ENCODE measurements at places on chromosomes 16 and 17. TPM values are rescaled to one million over a fixed set of nuclear protein-coding genes. Genes with fewer than 3 reads are reported as not detected.

DNA sequence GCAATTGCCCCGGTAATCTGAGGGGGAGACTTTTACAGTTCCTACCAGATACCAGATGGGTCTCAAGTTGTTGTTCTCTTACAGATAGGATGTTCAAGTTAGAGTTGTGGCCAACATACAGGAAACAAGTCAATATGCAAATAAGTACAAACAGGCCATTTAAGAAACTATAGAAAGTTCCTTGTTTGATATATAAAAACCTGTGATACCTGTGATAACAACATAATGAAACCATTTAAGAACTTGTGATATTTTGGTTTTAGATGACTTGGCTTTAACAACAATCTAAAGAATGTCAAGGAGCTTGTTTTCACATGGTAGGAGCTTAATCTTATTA is 16.8 kb downstream of the CDR2 start:
- no peak for DNase-seq

- DNase-seq: no peak
Observed at GRCh38 chr17:7612294-7612640, 2.4 kb downstream of the FXR2 start.

DNA sequence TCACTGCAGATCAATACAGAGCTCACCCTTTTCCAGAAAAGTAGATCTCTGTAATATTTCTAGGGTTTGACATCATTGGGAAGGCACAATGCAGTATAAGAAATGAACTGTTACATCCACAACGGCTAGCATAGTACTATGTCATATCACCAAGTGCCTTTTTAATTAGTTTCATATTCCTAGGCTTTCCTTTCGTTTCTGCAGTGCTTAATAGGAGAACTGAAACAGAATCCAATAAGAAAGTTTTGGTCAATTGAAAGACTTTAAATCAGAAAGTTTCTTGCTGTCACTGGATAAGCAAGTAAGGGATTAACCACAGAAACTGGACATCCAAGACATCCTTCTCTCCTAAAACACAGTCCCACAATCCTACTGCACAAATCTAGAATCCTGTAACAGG is 3.5 kb upstream of the RNF43 start:
- DNase-seq: no peak

DNA sequence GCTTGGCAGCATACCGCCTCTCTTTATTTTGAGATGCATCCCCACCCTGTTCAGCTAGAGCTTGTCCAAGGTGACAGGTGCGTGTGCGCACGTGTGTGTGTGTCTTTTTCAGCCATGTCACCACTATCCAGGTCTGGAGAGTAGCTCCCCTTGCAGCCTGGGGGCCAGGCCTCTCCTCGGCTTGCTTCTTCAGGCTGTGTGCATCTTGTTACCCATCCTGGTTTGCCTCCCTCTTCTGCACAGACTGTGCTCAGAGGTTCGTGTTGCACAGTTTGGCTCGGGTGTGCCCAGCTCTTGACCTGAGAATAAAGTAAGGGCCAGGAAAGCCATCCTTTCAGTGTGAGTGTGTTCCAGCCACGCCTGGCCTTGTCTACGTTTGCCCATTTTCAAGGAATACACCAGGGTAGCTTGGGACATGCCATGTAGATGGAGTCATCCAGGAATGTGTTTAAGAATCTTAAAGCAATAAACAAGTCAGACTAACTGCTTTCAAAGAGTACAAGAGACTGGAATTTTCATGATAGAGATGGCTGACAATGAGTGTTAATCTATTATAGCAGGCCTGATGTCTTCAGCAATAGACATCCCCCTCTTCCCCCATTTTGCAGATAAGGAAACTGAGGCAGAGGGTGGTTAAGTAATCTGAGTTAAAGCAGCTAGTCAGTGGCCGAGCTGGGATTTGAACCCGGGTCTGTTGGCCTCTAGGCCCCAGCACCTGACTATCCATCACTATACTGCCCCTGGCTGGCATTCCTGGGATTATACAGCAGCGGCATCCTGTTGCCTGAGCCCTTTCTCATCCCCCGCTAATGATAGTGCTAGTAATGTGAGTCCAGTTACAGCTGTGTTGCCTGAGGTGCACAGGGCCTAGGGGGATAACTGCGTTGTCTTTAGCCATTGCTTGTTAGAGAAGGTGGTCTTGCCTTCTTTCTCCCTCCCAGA is 77.9 kb downstream of the KSR1 start:
- DNase-seq: peak; percentile 86

DNA sequence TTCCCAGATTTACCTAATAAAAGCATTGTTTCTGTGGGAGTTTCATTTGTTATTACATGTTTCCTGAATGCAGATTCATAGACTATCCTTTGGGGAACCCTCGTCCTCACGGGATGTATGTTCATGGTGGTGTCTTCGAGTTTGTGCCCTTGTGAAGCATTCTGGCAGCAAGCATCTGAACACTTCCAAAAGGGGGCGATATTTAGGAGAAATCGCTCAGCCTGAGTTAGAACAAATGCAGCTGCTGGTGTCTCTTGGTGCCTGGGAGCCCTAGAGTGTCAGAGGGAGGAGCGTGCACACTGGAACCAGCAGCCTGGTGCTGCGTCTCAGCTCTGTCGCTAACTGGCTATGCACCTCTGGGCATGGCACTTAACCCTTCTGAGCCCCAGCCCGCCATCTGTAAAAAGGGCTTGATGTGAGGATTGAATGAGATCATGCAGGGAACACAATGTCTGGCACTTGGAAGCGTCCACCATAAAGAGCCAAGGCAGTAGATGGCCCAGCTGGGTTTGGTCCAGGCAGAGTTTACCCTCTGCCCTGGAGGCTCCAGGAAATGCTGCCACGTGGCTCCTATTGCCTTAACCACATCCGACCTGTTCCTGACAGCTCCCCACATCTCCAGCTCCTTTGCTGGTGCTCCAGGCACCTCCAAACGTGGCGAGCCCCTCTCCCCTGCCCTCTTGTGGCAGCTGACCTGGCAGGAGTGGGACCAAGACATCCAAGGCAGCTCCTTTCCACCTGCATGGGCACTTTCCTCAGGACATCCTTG is 25.0 kb upstream of the C16orf78 start:
- no peak for DNase-seq

DNA sequence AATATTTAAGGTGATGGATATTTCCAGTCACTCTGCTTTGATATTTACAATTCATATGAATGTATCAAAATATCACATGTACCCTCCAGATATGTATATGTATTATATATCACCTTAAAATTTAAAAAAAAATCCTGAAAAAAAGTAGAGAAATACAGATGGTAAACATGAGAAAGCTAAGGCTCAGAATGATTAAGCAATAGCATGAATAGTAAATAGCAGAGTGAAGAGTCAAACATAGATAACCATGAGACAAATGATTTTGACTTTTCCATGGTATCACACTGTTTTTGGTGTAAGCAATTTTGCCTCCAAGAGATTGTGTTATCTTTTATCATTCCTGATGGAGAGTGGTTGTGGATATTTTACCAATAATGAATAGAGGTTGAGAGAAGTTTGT is 868.8 kb downstream of the CDH11 start:
- DNase-seq: no peak

DNA sequence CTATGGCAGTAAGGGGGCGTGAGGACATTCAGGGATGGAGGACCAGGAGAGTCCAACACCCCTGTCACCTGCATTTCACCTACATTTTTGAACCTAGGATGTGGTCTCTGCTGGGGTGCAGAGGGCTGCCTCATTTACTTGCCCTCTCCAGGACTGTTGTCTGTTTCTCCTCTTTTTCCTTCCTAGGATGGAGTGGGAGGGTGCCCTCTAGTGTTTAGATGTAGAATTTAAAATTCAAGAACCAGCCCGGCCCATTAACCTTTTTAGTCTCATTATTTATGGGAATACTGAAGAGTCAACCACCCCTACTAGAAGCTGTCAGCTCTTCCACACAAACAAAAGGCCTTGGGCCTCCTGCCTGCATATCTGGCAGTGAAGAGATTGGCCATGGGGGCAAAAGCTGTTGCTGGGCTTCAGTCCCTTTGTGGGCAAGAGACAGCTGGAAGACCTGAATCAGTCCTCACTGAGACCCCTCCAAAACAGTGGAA is 2.5 kb upstream of the STARD3 start:
- DNase-seq: no peak

DNA sequence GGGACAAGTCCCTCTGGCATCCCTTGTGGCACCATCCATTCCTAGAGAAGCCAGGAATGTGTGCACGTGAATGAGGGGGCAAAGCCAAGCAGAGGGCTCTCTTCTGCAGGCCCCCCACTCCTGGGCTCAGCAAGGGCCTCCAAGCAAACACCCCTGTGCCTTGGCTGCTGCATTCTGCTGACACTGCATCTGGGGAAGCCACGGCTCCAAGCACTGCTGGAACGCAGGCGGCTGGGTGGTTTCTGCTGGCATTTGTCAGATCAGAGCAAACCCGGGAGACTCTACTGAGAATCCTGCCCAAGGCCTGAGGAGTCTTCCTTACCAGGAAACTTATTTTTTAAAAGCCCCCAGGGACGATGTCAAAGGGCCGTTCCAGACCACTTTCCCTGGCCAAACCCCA is 23.3 kb downstream of the ATP6V0D1 start:
- no peak for DNase-seq

DNA sequence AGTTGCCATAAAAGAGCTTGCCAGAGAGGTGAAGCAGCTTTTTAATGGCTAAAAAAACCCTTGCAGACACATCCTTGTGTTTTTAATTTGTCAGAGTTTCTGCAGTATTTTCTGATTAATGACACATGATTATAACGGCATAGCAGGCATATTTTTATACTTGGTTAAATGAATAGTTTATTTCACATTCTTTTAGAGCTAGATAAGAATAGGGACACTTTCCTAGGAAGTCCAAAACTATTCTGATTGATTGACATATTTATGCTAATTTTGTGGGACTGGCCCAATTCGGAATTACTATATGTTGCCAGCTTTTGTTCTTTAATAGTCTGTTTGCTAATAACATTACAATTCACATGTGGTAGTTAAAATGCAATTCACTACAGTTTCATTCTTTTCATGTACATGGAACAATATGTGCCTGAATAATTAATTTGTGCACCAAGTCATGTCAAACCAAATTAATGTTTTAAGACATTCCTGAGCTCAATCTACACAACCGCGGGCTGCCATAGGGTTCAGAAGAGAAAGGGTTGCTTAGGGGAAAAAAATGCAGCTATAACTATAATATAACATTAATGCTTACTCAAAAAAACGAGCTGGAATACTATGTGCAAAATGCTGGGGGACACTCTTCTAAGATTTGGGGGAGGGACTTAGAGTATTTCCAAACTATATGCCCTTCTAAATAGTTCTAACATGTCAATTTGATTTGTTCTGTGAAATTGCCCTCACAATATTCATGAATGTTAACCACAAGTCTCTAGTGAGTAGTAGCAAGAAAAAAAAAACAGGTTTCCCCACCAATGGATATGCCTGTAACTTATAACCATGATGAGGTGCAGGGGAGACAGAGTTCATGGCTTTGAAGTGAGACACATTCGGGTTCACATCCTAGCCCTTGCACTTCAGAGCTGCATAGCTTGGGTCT is 305.4 kb downstream of the CEP112 start:
- DNase-seq: no peak

GRCh38 chr16:2095918-2096582 is 39.6 kb downstream of the PKD1 start:
- DNase-seq: peak; percentile 63

DNA sequence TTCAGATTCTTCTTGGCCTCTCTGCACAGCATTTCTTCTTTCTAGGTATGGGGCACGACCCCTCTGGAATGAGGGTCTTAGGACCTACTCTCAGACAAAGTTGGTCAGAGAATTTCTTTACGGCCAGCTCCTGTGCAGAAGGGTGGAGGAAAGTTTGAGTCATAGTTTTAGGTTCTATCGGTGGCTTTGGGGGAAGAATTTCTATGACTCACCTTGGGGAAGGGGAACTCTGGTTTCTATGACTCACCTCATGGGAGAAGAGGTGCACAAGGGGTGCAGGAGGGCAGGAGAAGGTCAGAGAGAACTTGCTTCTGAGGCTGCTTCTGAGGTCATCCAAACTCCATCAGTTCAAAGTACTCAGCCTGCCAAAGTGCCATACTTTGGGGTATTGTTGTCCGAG is 2.5 kb upstream of the ABCC12 start:
- DNase-seq: peak; percentile 54

DNA sequence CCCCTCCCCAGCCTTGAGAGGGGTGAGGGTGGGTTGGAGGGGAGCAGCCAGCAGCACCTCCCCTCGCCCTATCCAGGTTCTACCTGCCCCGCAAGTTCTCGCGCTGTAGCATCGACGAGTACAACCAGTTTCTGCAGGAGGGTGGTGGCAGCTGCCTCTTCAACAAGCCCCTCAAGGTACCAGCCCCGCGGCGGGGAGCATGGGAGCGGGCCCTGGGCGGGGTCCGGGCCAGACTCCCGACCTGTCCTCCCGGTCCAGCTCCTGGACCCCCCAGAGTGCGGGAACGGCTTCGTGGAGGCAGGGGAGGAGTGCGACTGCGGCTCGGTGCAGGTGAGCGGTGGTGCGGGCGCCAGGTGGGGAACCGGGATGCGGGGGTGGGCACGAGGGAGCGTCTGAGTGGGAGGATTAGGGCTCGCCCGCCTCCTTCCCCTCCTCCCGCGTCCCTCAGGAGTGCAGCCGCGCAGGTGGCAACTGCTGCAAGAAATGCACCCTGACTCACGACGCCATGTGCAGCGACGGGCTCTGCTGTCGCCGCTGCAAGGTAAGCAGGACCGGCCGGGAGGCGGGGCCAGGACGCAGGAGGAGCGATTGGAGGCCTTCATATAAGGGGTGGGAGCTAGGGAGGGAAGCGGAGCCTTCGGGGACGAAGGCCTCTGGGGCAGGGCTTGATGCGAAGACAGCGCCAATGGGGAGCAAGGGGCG is 16.5 kb downstream of the ADAM11 start:
- DNase-seq: peak; percentile 95

DNA sequence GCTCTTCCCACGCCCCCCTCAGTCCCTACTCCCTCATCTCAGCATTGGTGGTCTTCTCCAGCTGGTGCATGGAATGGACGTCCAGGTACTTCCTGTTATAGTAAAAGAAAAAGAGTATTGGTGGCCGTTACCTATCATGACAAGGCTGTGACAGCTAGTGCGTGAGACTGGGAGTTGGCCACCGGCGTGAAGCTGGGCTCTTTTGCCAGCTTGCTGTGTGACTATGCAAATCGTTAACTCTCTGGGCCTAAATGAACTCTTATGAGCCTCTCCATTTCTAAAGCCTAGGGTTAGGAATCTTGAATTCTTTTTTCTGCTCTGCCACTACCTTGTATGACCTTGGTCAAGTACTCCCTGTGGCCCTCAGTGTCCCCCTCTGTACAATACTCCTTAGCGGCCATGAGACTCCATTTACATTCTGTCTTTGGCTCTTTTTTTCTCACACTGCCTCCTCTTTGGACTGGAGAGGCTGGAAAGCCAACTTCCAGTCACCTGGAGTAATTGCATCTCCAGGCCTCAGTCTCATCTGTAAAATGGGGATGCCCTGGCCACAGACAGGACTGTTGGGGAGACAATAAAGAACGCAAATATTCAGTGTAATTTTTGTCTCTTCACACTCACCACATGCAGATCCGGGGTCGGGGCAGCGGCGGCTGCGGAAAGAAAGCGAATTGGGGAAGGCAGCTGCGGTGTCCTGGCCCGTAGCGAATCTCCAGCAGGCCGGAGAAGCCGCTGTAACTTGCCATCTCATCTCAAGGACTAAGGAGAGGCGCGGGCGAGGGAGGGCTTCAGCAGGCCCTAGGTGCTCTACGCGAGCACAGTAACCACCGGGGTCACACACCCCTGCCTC is 1.1 kb downstream of the CFAP119 start:
- no peak for DNase-seq

Gene SLC25A11
- 37.2 TPM for total RNA-seq

Gene TSEN54
- total RNA-seq: 22.5 TPM

Gene ETV4
- 42.1 TPM for total RNA-seq

Gene GGT6
- 0.07 TPM for total RNA-seq

Gene NEUROD2
- not detected for total RNA-seq

Gene TMEM88
- total RNA-seq: 4.3 TPM

Data from kidney epithelial cell (primary cell).